Cortex of kidney (tissue), 1 donor: ENCODE measurements at places on chromosomes 12 and 14.

DNA sequence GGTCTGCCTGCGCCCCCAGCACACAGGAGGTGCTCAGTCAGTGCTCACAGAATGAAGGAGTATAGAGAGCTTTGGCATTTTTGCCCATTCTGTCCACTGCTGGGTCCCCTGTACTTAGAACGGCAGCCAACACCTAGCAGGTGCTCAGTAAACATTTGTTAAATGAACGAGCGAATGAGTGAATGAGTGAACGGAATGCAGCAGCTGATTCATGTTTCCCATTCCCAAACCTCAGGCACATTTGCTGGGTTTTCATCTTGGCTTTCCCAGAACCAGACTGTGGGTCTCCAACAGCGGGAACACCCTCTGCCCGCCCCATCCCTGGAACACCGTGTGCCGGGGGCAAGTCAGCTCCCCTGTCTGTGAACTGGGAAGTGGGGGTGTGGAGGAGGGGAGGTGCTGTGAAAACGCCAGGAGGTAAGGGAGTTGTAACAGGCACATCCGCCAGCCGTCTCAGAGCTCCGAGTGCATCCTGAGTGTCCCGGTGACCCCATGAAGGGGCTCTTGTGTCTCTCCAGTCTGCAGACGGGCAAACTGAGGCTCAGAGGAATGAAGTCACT lies 47.3 kb downstream of the SCARB1 start:
- DNase-seq = no peak

GRCh38 chr12:110555577-110556406 lies 27.3 kb downstream of the PPTC7 start:
- DNase-seq = no peak

DNA sequence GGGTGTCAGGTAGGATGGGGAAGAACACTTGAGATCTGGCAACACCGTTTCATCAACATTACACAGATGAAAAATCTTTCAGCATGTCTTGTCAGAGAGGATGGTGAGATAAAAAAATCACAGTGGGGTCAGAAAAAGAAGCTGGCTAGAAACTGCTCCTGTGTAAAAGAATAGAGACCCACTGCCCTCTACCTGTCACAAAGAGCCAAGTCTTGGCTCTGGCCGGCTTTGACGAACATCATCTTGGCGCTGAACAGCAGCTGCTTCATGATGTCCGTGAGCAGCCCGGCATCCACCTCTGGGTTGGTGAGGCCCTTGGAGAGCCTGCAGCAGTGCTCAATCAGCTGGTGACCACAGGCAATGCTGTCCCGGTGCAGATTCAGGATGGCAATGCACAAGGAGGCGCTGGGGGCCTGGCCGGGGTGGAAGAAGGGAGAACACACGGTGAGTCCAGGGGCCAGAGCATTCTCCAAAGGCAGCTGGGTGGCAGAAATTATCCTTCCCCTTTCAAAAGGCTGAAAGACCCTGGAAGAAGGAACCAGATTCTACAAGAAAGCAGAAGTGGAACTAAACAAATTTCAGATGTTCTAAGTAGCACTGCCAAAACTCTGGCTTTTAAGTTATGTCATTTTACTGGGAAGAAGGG lies 50.2 kb downstream of the ZFYVE26 start:
- DNase-seq = no peak

GRCh38 chr12:39252628-39253027 lies 190.3 kb downstream of the KIF21A start:
- DNase-seq = no peak

DNA sequence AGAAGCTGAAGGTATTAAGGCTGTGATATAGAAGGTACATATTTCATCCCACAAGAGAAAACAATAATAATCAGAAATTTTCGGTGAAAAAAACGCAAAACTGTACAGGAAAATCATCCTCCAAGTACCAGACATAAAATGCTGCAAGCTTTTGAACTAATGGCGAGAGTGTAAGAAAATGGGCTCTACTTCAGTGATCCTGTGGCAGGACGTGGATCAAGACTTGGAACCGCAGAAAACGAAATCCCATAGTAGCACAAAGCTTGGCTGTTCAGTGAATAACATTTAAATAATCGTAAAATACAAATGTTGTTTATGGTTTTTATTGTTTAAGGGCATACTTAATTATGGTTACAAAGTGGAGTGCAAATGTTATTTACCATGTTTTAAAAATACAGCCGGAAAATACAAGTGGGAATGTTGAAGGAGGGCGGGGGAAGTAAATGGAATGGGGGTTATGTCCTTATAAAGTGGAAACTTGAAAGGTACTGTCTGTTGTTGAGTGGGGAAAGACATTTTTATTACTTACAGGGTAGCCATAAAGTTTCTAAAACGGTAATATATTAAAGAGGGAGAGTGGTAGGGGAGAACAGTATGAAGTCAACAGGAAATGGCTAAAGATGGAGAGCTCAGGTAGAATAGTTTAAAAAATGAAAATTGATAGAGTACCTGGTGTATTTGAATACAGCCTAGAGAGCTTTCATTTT lies 1.1 kb downstream of the SMIM10L1 start:
- DNase-seq = no peak

DNA sequence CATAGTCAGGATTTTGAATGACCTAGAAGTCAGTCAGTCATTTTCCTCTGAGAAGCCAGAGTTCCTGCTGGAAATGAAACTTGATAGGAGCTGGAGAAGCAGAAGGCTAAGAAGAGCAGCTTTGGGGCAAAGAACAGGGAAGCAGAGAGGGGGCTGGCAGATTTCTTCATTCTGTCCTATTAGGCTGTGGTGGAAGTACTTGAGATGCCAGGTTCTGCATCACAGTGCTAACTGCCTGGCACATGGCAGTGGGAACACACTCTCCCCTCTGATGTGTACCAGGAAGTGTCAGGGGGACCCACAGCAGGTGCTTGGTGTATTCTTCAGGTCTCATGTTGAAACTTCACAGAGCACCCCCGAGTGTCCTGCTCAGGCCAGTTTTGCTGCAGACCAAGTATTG lies 61.0 kb downstream of the SUSD6 start:
- DNase-seq = no peak

GRCh38 chr12:58893495-58893894 lies 26.8 kb downstream of the LRIG3 start:
- no peak for DNase-seq

DNA sequence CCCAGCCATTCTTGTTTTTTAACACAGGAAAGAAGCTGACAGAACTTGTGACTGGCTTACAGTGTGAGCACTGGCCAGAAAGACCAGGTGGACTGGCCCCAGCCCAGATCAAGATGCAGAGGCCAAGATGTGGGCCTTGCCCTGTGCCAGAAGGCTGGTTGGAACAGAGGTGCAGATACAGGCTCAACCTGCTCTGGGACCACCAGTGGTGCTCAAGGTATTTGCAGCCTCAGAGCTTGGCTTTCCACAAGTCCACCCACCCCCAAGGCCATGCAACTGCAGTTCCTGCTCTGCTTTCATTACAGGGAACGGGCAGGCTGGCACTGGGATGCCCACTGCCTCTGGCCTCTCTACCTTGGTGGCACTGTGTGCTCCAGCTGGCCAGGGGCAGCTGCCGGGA lies 23.3 kb downstream of the ZFC3H1 start:
- DNase-seq = no peak

- no peak for DNase-seq
Observed at GRCh38 chr14:104423701-104424405, 155.7 kb upstream of the C14orf180 start.

DNA sequence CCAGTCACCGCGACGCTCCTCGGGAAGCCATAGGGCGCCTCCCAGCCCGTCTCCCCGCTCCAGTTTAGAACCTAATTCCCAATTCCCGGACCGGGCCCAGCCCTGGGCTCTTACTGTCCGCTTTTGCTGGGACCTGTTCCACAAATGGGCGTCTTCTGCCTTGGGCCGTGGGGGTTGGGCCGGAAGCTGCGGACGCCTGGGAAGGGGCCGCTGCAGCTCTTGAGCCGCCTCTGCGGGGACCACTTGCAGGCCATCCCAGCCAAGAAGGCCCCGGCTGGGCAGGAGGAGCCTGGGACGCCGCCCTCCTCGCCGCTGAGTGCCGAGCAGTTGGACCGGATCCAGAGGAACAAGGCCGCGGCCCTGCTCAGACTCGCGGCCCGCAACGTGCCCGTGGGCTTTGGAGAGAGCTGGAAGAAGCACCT lies 797 bp downstream of the UNG start:
- DNase-seq = no peak

DNA sequence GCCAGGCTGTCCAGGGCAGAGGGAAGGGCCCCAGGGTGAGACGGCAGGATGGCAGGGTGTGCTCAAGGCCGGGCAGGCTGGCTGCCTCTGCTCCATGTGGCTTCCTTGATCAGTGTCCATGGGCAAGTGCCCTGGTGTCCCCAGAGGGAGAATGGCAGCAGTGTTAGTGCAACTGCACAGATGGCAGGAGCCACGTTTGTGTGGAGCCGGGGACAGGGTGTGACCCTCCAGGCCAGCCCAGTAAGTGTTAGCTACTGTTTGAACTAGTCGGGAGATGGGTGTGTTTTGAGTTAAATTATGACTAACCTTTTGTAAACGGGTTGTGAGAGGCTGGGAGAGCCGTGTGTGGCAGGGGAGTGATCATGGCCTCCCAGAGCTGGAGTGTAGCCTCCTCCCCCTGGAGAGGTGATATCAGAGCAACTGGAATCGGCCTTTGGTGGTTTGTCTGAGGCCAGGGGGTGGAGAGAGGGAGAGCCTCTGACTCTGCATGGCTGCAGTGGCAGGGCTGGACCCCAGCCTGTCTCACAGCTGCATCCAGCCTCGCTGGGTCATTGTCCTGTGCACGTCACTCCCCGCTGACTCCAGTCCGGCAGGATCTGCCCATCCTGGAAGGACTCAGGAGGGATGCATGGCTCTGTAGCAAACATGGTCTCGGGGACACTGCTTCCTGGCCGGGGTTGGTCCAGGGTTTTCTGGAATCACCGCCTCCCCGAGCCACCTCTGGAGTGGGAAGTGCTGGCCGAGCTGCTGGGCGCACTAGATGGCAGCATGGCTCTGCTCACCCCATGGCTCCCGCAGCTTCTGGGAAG lies 27.8 kb downstream of the AACS start:
- DNase-seq = no peak

DNA sequence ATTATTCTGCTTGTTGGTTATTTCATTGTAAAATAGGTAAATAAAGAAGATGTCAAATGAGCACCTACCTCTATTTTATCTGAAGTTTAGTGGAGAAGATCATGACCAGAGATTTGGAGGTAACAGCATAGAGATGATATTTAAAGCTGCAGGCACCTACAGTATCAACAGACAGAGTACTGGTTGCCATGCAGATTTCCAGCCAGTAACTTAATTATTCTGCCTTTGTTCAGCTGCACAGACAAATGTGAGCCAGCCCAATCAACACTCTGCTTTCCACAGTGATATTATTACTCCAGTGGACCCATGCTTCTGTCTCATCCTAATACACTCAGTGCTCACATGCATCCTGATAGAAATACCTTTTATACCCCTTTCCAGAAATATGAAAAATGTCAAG lies 348.5 kb upstream of the RGS6 start:
- DNase-seq = no peak

- no peak for DNase-seq
Observed at GRCh38 chr12:69330475-69331473, 17.4 kb upstream of the LYZ start.
